ENCODE measurements at places on chromosomes 12 and 14.

- DNase-seq = no peak
Measured at GRCh38 chr12:13981990-13982389, 588 bp upstream of the GRIN2B start.

DNA sequence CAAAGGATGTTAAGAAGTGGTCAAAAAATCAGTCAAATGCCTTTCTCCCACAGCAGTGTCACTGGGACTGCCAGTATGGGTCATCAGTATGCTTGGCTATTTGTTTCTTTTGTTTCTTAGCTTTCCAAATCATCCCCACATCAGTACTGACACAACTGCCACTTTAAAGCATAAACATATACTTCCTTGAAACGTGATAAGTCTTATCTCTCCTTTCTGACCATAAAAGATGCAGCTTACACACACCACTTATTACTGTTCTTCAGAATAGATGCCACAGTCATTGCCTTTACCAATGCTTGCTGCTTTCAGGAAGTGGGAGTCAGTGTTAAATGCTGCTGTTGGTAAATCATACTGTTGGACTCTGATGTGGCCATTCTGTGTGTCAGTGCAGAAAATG is 18.6 kb upstream of the GARIN2 start:
- no peak for DNase-seq

- no peak for DNase-seq
Measured at GRCh38 chr14:58787592-58787991, 149.8 kb downstream of the DACT1 start.

DNA sequence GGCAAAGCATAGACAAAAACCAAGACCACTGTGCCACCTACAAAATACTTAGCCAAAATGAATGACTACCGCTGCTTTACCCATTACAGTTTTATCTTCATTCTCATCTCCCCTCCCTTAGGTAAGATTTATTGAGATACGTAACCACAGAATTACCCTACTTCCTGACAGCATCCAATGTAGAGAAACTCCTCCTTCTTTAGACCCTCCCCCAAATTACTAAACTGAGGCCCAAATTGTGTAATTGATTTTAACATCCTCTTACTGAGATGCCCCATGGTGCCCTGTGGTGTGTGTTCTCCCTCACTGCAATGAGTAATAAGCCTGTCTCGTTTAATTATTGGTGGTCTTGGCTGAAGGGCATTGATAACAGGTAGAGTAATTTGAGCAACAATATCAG is 19.1 kb downstream of the VRK1 start:
- no peak for DNase-seq

DNA sequence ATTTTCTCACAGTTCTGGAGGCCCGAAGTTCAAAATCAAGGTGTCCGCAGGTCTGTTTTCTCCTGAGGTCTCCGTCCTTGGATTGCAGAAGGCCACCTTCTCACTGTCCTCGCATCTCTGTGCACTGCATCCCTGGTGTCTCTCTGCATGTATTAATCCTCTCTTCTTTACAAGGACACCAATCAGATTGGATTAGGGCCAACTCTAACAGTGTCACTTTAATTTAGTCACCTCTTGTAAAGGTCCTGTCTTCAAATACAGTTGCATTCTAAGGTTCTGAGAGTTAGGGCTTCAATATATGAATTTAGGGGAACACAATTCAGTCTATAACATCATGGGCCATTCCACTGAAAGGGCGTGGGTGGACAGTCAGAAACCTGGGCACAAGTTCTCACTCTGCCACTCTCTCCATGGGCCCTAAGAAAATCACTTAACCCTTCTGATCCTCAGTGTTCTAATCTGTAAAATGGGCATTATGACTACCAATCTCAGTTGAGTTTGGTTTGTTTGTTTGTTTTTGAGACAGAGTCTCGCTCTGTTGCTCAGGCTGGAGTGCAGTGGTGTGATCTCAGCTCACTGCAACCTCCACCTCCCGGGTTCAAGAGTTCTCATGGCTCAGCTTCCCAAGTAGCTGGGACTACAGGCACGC is 41.6 kb upstream of the FGD4 start:
- no peak for DNase-seq

All from activated effector memory CD4-positive, alpha-beta T cell treated with Interleukin-2 at 50 U/mL for 16 hours (primary cell).